Body of pancreas (tissue), 4 donors: ENCODE measurements at places on chromosomes 7 and 10. TPM values are rescaled to one million over a fixed set of nuclear protein-coding genes. Genes with fewer than 3 reads are reported as not detected.

DNA sequence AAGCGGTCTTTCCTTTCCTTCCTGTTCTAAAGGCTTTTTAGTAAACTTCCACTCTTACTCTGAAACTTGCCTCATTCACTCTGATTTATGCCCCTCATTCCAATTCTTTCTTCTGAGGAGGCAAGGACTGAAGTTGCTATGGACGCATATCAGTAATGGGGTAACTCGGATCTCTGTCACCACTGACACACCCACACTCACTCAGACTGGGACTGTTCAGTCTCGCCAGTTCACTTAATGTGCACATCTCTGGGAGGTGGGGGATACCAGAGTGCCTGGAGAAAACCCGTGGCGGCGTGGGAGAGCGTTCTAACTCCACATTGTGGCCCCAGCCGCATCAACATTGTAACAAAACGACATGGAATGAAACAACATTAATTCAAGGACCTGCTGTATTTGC, 1139.3 kb upstream of the CELF2 start:
- no peaks in the 10 kb centered on the region for H3K4me1 ChIP-seq
- H3K27me3 ChIP-seq: no peaks in the 10 kb centered on the region
- no peak for DNase-seq
- no peaks in the 10 kb centered on the region for H3K36me3 ChIP-seq
- no peak overlapping the region for H3K27ac ChIP-seq

GRCh38 chr10:132745511-132745910, 40.4 kb downstream of the NKX6-2 start:
- H3K27ac ChIP-seq: no peak overlapping the region
- H3K4me1 ChIP-seq: no peaks in the 10 kb centered on the region
- no peaks in the 10 kb centered on the region for H3K36me3 ChIP-seq
- no peak for DNase-seq

GRCh38 chr7:129828989-129829736, 123.6 kb downstream of the UBE2H start:
- H3K27ac ChIP-seq: no peak overlapping the region
- no peaks in the 10 kb centered on the region for H3K27me3 ChIP-seq
- DNase-seq: no peak
- H3K4me1 ChIP-seq: peaks cover 41% of the 10 kb centered on the region
- no peaks in the 10 kb centered on the region for H3K36me3 ChIP-seq
- H3K4me3 ChIP-seq: no peak overlapping the region

- DNase-seq: no peak
- H3K27me3 ChIP-seq: no peaks in the 10 kb centered on the region
- no peak overlapping the region for H3K27ac ChIP-seq
- H3K4me3 ChIP-seq: no peak overlapping the region
These were observed 164.5 kb downstream of the DGKB start for GRCh38 chr7:14738086-14738485.

DNA sequence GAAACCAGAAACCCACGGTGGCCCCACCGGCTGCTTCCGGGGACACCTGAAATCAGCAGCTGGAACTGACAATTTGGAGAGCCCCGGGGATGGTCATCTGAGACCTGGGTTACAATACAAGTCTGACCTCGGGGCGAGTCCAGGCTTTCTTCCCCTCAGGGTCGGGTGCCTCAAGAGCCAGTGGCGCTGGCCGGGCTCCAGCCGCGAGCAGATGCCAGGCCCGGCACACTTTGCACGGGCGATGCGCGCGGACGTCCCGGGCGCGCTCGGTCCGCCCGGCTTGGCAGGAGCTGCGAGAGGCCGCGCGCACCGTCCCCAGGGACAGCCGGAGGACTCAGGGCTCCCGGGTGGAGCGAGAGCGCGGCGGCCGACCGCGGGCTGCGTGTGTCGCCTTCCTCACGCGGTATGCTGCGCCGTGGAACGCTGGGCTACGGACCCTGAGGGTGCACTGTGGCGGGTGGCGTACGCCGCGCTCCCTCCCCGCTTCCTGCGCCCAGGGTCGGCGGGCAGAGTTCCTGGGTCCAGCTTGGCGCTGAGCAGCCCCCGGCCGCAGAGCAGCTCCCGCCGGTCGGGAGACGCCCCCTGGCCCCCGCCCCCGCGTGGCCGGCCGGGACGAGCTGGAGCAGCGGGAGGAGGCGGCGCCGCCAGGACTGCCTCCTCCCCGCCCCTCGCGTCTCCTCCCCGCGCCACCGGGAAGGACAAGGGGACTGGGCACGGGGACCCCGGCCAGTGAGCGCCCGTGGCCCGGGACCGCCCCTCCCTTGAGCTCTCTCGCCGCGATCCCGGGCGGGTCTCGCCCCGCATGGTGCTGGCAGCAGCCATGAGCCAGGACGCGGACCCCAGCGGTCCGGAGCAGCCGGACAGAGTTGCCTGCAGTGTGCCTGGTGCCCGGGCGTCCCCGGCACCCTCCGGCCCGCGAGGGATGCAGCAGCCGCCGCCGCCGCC, at the start of gene RBM20:
Gene RBM20, plus strand, starts transcription at position 684 of the 945 bp plus-strand sequence. Its CDS starts 119 bp downstream, at position 803.
- peak; percentile 15 for DNase-seq
- H3K4me3 ChIP-seq: peak within 1 kb of the TSS; percentile 23
- no peak within 1 kb of the TSS for H3K27ac ChIP-seq

The MEOX2 gene
- 8.0 TPM for total RNA-seq

The PNLIPRP1 gene
- total RNA-seq: 3,318 TPM
